Vagina (tissue), 2 donors: ENCODE measurements at places on chromosomes 12 and 14. TPM values are rescaled to one million over a fixed set of nuclear protein-coding genes. Genes with fewer than 3 reads are reported as not detected.

DNA sequence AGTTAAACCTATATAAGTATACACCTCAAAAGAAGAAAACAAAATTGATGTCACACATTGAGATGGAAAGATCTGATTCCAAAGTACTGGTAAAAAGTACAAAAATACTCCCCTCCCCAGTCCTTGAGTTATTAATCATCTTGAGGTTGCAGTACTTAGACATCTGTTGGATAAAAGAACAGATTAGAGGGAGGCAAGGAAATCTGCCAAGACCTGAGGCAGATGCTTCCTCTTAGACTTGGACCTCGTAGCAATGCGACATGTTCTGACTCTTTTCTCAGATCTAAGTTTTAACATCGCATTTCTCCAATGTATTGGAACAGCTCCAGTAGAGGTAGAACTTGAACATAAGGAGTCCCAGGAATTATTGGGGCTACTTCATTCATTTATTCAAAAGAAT is 187.9 kb upstream of the GRIN2B start:
- DNase-seq, result no peak

DNA sequence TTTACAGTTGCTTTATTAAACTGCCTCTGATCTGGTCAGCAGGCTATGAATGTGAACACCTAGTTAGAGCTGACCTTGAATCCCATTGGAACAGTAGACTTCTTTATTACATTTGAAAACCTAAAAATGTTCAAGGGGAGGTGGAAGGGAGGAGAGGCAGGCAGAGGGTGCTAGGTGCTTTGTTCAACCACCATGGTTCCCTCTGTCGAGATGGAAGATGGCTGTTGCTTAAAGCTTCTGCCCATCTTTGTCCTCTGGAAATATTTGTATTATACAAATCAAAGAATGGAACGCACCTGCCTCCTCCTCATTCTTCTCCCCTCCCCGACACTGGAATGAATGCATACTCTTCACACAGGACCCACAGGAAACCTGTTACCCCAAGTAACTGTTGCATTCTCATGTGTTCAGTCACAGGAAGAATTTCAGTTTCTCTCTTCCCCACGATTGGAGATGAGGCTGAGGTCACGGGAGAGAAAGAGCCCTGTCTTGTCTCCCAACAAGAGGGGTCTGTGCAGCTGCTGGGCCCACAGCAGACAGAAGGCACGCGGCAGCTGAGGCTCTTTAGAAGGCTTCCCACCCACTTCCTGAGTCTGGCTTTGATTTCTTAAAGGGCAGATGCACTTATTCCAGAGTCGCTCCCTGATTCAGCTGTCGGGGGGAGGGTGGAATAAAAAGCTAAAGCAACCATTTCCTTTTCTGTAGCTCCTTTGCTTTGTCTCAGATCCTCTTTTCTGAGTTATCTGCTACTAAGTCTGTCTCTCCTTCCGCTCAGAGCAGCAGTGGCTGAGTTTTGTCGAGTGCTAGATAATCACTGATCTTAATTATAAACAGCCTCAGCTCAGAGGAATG is 217.9 kb upstream of the BTG1 start:
- DNase-seq, result no peak

- DNase-seq, result no peak
Observed at GRCh38 chr14:100655741-100656085, 68.5 kb upstream of the BEGAIN start.

Gene TAS2R9
- total RNA-seq, result not detected

DNA sequence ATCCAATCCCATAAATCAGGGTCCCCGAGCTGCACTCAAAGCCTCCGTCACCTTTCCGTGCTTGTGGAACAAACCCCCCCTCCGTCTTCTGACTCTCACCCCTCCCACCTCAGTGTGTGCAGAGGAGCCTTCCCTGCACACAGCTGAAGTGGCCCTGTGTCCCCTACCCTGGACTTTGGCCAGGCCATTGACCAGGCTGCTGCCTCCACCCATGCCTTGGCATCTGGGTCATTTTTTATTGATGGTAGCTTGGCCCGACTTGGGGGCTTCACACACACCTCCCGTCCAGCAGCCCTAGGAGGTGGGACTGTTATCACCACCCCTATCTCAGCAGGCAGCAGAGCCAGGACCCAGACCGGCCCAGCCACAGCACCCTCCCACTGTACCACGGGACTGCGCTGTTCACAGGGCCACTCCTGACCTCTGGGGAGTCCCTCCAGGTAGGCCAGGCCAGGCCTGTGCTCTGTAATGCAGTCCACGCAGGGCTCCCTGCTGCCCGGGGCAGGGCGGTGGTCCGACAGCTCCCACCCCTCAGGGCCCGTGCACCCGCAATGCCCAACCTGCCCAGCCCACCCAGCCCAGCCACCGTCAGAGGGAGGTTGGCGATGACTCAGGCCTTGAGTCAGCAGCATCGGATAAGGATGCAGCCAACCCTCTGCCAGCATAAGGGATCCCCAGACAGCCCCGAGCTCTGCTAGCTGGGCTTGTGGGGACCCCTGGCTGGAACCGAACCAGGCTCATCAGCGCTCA is 9.2 kb upstream of the INF2 start:
- DNase-seq, result no peak

Gene GDF3
- total RNA-seq, result not detected

DNA sequence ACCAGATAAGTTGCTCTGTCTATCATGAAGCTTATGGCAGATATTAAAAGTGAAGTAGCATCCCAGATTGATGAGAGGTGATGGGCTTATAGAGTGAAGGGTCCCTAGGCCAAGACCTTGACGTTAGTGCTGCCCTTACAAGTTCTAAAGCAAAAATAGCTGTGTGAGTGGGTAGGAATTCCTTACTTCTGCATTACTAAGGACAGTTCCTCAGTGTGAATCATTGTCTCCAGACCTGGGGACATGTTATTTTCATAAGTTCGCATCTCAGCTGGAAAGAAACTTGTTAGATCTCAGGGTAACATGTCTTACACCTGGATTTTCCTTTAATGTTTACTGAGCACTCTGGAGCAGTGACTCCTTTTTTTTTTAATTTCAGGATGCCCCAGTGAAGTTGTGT is 28.7 kb downstream of the MAPKAPK5 start:
- DNase-seq, result no peak

DNA sequence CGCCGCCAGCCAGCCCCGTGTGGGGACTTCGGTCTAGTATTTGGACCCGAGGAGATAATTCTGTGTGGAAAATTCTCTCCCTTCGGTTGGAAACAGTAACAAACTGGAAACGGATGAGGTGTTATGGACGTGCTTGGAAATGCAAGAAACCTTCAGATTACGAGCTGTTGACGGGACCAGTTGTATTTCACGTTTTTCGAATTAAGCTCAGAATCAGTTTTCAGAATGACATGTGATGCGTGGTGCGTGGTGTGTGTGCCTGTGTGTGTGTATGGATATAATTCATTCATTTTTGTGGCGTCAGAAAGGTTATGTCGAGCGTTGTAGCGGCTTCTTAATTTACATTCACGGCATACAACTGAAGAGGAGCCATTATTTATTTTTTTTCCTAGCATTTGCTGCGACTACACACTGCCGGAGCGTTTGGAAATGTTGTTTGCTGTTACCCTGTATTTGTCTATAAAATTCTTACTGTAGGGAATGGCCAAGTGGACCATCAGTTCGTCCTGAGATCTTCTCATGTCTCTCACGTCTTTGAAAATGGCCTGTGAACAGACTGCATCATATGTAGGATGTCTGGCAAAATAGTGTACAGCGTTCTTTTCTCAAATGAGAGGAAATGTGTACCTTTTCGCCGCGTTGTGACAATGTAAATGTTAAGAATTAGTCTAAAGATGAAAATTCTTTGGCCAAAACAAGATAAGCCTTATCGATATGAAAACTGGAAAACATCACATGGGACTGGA is 1.3 kb downstream of the TRAF3 start:
- DNase-seq, result no peak

GRCh38 chr14:83255015-83255726 is 1721.5 kb upstream of the SEL1L start:
- no peak for DNase-seq

GRCh38 chr12:15435597-15435996 is 113.3 kb downstream of the PTPRO start:
- no peak for DNase-seq

GRCh38 chr14:99659333-99659741 is 14.4 kb downstream of the HHIPL1 start:
- DNase-seq, result no peak

DNA sequence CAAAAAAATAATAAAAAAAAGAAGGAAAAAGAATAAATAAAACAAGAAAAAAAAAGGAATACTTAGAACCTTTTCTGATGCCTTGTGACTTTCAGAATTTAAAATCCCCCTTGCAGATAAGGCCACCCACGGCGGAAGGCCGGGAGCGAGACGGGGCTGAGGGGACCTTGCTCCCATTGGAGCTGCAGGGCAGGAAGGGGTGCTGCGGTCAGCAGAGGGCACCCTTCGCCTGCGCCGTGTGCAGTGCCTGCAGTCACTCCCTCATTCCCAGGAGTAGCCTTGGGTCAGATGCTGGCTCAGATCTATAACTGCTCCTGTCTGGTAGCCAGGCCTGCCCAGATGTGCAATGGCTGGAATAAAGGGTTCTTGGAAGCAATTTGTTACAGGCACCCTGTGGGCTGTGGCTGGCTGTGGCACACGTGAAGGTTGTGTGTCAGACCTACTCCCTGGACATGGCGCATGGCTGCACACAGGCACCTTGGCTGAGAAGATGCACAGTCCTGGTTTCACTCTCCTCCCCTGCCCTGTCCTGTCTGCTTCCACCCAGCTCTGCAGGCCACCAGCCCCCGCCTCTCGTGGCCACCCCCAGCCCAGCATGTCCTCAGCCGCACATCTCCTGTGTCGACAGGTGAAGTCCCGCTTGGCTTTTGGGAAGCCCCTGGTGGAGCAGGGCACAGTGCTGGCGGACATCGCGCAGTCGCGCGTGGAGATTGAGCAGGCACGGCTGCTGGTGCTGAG is 13.4 kb upstream of the ALDH2 start:
- no peak for DNase-seq

- DNase-seq, result no peak
Observed at GRCh38 chr14:75238756-75239455, 39.7 kb upstream of the FOS start.

GRCh38 chr14:90569201-90569600 is 172.4 kb downstream of the CALM1 start:
- DNase-seq, result no peak

Gene SLCO1B3
- total RNA-seq, result not detected

- no peak for DNase-seq
Observed at GRCh38 chr12:52980096-52980649, 26.1 kb upstream of the EIF4B start.

DNA sequence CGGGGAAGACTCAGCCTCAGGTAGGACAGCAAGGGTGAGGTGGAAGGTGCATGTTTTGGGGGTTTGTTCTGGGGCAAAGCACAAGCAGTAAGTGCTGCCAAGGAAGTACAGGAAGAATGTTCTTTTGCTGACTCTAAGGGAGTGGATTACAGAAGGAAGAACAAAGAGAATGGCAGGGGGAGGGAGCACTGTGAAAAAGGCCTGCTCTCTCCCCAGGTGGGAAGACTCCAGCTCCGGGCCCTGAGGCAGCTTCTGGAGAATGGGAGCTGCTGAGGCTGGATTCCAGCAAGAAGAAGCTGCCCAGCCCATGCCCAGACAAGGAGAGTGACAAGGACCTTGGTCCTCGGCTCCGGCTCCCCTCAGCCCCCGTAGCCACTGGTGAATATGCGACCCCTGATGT is 7.0 kb upstream of the PFDN5 start:
- DNase-seq, result no peak

- no peak for DNase-seq
Observed at GRCh38 chr12:25436206-25437030, 116.7 kb downstream of the LMNTD1 start.
